Activated CD4-positive, CD25-positive, alpha-beta regulatory T cell treated with anti-CD3 and anti-CD28 coated beads, Interleukin-2, amount 50 U/mL, for 72 hours (primary cell): ENCODE measurements at places on chromosomes 5 and 9.

DNA sequence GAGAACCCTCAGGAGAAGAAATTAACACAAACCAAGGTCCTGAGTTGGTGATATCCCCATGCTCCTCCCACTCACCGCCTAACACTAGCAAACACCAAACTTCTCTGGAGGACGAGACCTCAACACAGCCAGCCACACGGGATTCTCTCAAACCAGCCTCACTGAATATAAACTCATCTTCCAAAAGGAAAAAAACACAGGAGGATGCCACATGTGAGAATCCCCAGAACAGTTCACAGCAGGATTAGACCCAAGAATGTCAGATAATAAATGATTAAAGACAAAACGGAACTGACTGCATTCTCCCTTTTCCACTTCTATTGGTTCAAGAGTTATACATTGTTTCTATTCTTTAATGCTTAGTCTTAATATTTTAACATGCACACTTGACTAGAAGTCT is 89.2 kb downstream of the LPAR1 start:
- DNase-seq, result no peak

DNA sequence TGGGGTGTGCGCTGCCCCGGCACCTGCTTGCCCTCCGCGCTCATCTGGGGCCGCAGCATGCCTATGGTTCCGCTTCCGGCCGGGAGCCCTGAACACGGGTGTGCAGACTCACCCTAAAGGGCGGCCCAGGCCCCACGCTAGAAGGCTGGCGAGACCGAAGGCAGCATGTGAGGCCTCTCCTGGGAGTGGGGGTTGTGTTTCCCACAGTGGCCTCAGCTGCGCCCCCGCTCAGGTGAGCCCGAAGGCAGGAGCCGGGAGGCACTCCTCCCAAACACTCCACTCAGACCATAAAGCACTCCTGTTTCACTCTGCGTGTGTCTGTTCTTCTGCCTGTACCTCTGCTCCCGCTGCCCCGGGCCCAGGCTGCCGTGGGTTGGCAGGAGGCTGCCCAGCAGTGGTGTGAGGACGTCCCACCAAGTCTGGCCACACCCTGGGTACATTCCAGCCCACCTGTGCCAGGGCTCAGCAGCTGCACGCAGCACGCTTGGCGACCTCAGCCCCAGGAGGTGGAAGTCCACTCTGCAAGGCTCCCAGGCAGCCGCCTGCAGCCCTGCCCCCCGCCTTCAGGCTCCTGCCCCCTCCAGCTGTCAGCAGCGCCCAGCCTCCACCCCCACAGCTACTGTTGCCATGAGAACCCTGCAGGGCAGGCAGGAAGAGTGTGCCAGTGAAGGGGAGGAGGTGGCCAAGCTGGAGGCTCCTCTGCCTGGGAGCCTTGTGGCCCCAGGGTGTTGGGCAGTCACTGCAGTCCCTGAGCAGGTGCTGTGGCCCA is 1.2 kb upstream of the AJM1 start:
- no peak for DNase-seq

- DNase-seq, result no peak
Observed at GRCh38 chr9:36787709-36788108, 215.0 kb downstream of the MELK start.

GRCh38 chr5:4699592-4699991 is 440.5 kb upstream of the ADAMTS16 start:
- no peak for DNase-seq

- DNase-seq, result no peak
Observed at GRCh38 chr9:123269281-123269680, 895 bp upstream of the STRBP start.

GRCh38 chr5:78157001-78157400 is 137.5 kb downstream of the AP3B1 start:
- DNase-seq, result no peak

DNA sequence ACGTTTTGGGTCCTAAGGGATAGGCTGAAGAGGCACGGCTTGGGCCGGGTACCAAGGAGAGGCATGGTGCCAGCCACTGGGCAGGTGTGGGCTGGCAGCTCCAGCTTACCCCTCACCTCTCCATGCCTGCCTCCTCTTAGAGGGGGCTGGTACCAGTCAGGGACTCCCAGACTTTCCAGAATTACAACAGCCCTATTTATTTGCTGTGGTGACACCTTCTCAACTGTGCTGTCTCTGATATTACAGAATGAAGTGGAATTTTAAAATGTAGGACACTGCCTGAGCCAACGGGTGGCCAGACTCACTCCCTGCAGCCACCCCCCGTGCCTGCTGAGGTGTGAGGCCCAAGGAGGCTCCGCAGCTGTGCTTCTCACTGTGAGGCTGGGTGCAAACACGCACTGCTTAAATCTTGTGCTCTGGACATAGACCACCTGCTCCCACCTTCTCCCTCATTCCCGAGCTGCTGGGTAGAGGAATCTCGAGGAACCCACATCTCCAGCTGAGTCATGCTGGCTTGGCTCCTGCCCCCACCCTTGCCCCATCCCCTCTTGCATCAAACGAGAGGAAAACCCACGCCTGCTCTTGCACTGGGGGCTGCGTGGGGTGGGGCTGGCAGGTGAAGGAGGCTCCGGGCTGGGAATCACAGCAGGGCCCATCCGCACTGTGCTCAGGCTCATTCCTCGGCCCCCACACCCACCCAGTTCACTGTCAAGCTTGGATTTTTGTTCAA is 47.9 kb downstream of the PRRT1B start:
- DNase-seq, result no peak

DNA sequence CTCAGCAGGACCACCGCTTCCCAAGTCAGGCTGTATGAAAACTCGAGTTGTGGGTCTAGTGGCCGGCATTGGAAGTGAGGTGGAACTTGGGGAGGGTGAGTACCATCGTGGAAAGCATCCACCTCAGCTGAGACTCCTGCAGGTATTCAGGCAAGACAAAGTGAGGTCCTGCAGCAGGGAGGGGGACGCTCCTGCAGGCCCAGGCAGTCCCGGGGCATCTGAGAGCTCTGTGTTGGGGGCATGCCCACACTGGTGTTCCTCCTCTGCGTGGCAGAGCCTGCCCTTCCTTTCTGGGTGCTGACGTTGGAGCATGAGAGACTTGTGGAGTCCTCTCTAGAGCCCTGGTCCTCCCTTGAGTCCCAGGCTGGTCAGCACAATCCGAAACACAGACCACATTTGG is 187.7 kb downstream of the CACNA1B start:
- no peak for DNase-seq

- no peak for DNase-seq
Observed at GRCh38 chr5:164346785-164347630, 841.6 kb downstream of the MAT2B start.

- DNase-seq, result no peak
Observed at GRCh38 chr9:90290716-90291485, 351.7 kb downstream of the DIRAS2 start.
